ENCODE measurements at places on chromosomes 13 and 19.
A peak's percentile ranks its signal among the peaks of the same experiment; 100 is the strongest.

DNA sequence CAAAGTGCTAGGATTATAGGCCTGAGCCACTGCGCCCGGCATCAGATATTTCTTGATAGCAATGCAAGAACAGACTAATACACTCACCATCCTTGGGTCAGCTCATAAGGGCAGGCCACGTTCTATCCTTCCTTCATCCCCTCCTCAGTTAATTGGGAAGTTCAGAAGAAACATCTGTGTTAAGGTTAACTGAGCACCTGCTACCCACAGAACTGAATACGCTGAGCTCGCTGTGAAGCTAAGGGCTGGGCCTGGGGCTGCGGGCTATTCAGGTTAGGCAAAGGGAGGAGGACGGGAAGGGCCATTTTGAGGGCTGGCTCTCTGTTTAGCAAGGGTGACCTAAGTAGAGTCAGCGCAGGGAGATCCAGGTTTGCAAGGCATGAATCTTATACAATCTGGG is 43.0 kb upstream of the UQCRFS1 start:
- H3K36me3 ChIP-seq = no peaks in the 10 kb centered on the region
- H3K27ac ChIP-seq = no peak overlapping the region
- H3K4me3 ChIP-seq = no peak overlapping the region
- H3K27me3 ChIP-seq = 0 out of 2 replicates have a peak, but pooled peaks cover 2% of the 10 kb centered on the region

DNA sequence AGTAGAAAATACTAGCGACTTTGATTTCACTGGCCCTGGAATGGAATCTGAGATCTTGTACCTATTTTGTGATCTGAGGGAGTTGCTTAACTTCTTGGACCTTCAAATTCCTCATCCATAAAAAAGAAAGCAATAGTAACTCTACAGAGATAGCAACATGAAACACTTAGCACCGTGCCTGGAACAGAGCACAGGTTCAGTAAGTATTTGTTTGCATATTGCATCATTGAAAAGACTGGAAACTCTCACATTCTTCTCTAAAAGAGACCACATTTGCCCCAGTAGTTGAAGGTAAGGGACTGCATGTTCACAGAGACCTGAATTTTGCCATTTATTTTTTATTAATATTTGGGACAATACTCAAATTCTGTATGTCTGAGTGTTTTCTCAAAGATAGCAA is 358.1 kb downstream of the COG6 start:
- no peak for DNase-seq
- H3K4me3 ChIP-seq = no peak overlapping the region
- H3K36me3 ChIP-seq = no peaks in the 10 kb centered on the region
- no peak overlapping the region for H3K27ac ChIP-seq
- no peaks in the 10 kb centered on the region for H3K4me1 ChIP-seq

GRCh38 chr19:16168465-16169081 is 4.8 kb downstream of the CIB3 start:
- H3K4me1 ChIP-seq = no peaks in the 10 kb centered on the region
- no peak overlapping the region for H3K4me3 ChIP-seq
- H3K36me3 ChIP-seq = no peaks in the 10 kb centered on the region
- DNase-seq = peak; percentile 37

DNA sequence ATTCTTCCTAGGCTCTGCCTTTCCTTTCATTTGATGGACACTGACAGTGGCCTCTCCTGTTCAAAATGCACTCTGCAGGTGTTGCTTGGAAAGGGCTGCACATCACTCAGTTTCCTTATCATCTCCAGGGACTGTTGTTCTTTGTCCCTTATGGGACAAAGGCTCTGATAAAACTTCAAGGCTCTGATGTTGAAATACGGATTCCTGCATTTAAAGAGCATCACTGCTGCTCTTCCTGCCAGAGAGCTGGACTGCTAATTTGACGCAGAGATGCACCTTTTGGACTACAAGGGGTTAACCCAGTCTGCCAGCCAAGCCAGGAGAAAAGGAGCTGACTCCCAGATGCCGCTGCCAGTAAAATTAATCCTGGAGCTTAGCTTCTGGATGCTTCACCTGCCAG is 952.1 kb downstream of the DIAPH3 start:
- peaks cover 6% of the 10 kb centered on the region for H3K4me1 ChIP-seq
- no peaks in the 10 kb centered on the region for H3K36me3 ChIP-seq
- no peak overlapping the region for H3K4me3 ChIP-seq

GRCh38 chr19:21496876-21497275 is 8.5 kb upstream of the ZNF429 start:
- no peak for DNase-seq
- H3K4me1 ChIP-seq = no peaks in the 10 kb centered on the region
- no peaks in the 10 kb centered on the region for H3K36me3 ChIP-seq
- H3K4me3 ChIP-seq = no peak overlapping the region
- H3K27ac ChIP-seq = no peak overlapping the region

GRCh38 chr13:28047757-28048388 is 52.5 kb downstream of the FLT3 start:
- no peaks in the 10 kb centered on the region for H3K36me3 ChIP-seq
- no peak for DNase-seq
- H3K4me3 ChIP-seq = no peak overlapping the region
- H3K27me3 ChIP-seq = no peaks in the 10 kb centered on the region
- H3K27ac ChIP-seq = no peak overlapping the region

- H3K27ac ChIP-seq = no peak overlapping the region
- H3K4me1 ChIP-seq = no peaks in the 10 kb centered on the region
- no peaks in the 10 kb centered on the region for H3K27me3 ChIP-seq
These were observed 19.9 kb upstream of the RFC3 start for GRCh38 chr13:33798023-33798422.

- H3K36me3 ChIP-seq = no peaks in the 10 kb centered on the region
- DNase-seq = peak; percentile 52
- H3K4me3 ChIP-seq = peak overlapping the region; percentile 37
- no peak overlapping the region for H3K27ac ChIP-seq
- H3K4me1 ChIP-seq = no peaks in the 10 kb centered on the region
These were observed 12.8 kb upstream of the PEAK3 start for GRCh38 chr19:2294687-2295335.

DNA sequence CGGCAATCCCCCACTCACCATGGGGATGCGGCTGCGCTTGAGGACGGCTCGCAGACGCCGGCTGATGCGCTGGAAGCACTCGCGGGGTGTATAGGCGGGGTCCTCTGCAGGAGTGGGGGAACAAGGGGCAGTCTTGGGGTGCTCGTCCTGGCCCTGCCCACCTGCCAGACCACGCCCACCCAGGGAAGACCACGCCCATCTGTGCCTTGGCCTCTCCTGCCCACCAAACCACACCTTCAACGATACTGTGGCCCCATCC is 6.7 kb downstream of the RNU6-9 start:
- no peaks in the 10 kb centered on the region for H3K27me3 ChIP-seq
- H3K36me3 ChIP-seq = peaks cover 4% of the 10 kb centered on the region
- DNase-seq = no peak
- H3K4me1 ChIP-seq = peaks cover 8% of the 10 kb centered on the region

- no peak overlapping the region for H3K4me3 ChIP-seq
These were observed 40.2 kb downstream of the CILP2 start for GRCh38 chr19:19578252-19578651.

DNA sequence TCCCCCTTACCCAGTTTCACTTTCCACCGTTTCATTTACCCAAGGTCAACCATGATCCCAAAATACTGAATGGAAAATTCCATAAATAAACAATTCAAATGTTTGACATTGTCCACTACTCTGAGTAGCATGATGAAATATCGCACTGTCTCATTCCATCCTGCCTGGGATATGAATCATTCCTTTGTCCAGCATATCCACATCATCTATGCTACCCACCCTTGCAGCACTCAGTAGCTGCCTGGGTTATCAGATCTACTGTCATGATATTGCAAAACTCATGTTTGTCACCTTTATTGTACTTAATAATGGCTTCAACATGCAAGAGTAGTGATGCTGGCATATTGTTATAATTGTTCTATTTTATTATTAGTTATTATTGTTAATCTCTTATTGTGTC is 263.9 kb upstream of the NBEA start:
- no peak overlapping the region for H3K27ac ChIP-seq
- DNase-seq = no peak
- no peak overlapping the region for H3K4me3 ChIP-seq
- peaks cover 4% of the 10 kb centered on the region for H3K4me1 ChIP-seq
- H3K36me3 ChIP-seq = no peaks in the 10 kb centered on the region

GRCh38 chr13:83470133-83470797 is 412.0 kb downstream of the SLITRK1 start:
- H3K36me3 ChIP-seq = no peaks in the 10 kb centered on the region
- DNase-seq = no peak
- H3K27ac ChIP-seq = no peak overlapping the region
- H3K27me3 ChIP-seq = no peaks in the 10 kb centered on the region

- no peak for DNase-seq
- H3K4me3 ChIP-seq = no peak overlapping the region
- H3K36me3 ChIP-seq = no peaks in the 10 kb centered on the region
- no peaks in the 10 kb centered on the region for H3K4me1 ChIP-seq
- no peak overlapping the region for H3K27ac ChIP-seq
These were observed 167.3 kb downstream of the FLT1 start for GRCh38 chr13:28327373-28328270.

DNA sequence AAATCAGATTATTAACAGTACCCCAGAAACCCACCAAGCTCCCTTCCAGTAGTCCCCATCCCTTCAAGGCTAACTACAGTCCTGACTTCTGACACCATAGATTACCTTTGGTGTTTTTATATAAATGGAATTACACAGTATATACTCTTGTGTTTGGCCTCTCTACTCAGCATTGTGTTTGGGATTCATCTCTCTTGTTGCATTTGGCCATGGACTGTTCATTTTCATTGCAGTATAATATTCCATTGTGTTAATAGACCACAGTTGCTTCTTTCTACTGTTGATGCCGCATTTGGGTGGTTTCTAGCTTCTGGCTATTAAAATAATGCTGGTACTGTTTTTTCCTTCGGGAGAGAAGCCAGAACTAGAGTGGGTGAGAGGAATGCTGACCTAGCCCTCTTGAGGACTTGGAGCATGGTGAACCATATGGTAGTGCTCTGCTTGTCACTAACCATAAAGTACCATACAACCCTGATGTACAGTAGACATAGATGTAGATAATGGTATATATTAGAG is 18.9 kb upstream of the GARRE1 start:
- no peak overlapping the region for H3K27ac ChIP-seq
- peaks cover 5% of the 10 kb centered on the region for H3K36me3 ChIP-seq
- H3K4me1 ChIP-seq = peaks cover 25% of the 10 kb centered on the region
- no peaks in the 10 kb centered on the region for H3K27me3 ChIP-seq
- H3K4me3 ChIP-seq = no peak overlapping the region

DNA sequence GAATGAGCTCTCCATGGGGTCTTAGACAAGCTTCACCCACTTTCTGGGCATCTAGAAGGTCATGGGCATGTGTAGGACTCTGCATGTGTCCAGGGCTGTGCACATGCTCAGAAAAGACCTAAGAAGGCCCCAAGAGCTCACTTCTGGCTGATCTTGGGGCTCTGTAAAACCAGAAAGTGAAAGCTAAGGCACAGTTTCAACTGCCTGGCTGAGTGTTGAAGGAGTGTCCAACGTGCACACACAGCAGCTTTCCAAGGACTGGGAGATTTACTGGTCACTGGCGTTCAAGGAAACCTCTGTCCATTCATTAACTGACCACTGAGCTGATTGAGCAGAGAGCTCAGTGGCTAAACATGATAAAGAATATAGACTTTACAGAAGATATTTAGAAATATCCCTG is 137.9 kb downstream of the KATNAL1 start:
- H3K36me3 ChIP-seq = no peaks in the 10 kb centered on the region
- H3K27ac ChIP-seq = no peak overlapping the region
- H3K27me3 ChIP-seq = no peaks in the 10 kb centered on the region
- H3K4me1 ChIP-seq = no peaks in the 10 kb centered on the region
- no peak overlapping the region for H3K4me3 ChIP-seq

DNA sequence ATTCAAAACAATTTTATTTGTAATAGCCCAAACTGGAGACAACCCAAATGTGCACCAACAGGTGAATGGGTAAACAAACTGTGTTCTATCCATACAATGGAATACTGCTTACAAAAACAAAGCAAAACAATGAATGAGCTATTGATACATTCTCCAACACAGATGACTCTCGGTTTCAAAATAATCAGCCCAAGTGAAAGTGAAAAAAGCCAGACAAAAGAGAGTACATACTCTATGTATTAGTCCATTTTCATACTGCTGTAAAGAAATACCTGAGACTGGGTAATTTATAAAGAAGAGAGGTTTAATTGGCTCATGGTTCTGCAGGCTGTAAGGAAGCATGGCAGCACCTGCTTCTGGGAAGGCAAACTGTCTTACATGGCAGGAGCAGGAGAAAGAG is 65.2 kb upstream of the LRCH1 start:
- H3K27me3 ChIP-seq = no peaks in the 10 kb centered on the region
- no peaks in the 10 kb centered on the region for H3K36me3 ChIP-seq
- no peak for DNase-seq
- peaks cover 5% of the 10 kb centered on the region for H3K4me1 ChIP-seq

GRCh38 chr19:9721861-9722260 is 46.7 kb downstream of the ZNF846 start:
- H3K4me1 ChIP-seq = peaks cover 6% of the 10 kb centered on the region
- no peak overlapping the region for H3K27ac ChIP-seq
- no peak for DNase-seq
- no peaks in the 10 kb centered on the region for H3K27me3 ChIP-seq

- H3K4me3 ChIP-seq = no peak overlapping the region
- H3K36me3 ChIP-seq = no peaks in the 10 kb centered on the region
- H3K4me1 ChIP-seq = no peaks in the 10 kb centered on the region
- DNase-seq = no peak
- H3K27ac ChIP-seq = no peak overlapping the region
- no peaks in the 10 kb centered on the region for H3K27me3 ChIP-seq
These were observed 36.7 kb upstream of the SOHLH2 start for GRCh38 chr13:36251017-36251416.

GRCh38 chr13:49370371-49370770 is 73.5 kb downstream of the CAB39L start:
- peak; percentile 6 for DNase-seq
- no peak overlapping the region for H3K4me3 ChIP-seq
- no peaks in the 10 kb centered on the region for H3K36me3 ChIP-seq
- H3K4me1 ChIP-seq = no peaks in the 10 kb centered on the region
- no peak overlapping the region for H3K27ac ChIP-seq

- H3K36me3 ChIP-seq = no peaks in the 10 kb centered on the region
- peak overlapping the region; percentile 69 for H3K27ac ChIP-seq
- H3K4me1 ChIP-seq = peaks cover 34% of the 10 kb centered on the region
- peak; percentile 89 for DNase-seq
These were observed 10.4 kb upstream of the JUND start for GRCh38 chr19:18291590-18292461.

DNA sequence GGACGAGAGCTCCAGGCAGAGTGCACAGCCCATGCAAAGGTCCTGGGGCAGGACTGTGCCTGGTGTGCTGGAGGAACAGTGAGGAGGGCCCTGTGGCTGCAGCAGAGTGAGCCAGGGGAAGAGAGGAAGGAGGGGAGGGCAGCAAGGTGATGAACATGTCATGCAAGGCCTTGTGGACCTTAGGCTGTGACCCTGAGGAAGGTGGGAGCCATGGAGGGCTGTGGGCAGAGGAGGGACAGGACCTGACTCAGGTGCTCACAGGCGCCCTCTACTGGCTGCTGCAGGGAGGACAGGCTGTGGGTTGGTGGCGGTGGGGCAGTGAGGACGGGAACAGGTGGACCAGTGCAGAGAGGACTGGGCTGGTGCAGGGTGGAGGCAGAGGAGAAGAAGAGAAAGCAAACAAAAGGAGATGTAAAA is 170.3 kb downstream of the PTPRS start:
- H3K27me3 ChIP-seq = no peaks in the 10 kb centered on the region
- peaks cover 3% of the 10 kb centered on the region for H3K4me1 ChIP-seq
- H3K4me3 ChIP-seq = no peak overlapping the region
- H3K27ac ChIP-seq = no peak overlapping the region
- DNase-seq = peak; percentile 66
